ENCODE measurements at places on chromosomes 4 and X.
A peak's percentile ranks its signal among the peaks of the same experiment; 100 is the strongest.

GRCh38 chrX:8743126-8743732, 11.3 kb upstream of the ANOS1 start:
- DNase-seq = peak; percentile 41

DNA sequence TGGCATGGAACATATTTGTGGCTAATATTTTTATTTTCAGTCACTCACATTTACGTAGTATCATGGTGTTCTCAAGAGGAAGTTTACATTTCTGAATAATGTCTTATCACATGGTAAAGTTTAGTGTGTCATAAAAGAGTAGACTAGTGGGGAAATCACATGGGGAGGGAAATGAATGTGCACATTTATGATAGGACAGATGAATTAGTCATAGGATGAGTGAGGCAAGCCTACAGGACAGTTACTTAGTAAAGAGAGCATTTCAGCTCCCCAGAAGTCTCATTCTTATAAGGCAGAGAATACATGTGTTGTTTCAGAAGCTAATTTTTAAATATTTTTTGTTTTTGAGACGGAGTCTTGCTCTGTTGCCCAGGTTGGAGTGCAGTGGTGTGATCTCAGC, 6.2 kb downstream of the GK start:
- DNase-seq = no peak

DNA sequence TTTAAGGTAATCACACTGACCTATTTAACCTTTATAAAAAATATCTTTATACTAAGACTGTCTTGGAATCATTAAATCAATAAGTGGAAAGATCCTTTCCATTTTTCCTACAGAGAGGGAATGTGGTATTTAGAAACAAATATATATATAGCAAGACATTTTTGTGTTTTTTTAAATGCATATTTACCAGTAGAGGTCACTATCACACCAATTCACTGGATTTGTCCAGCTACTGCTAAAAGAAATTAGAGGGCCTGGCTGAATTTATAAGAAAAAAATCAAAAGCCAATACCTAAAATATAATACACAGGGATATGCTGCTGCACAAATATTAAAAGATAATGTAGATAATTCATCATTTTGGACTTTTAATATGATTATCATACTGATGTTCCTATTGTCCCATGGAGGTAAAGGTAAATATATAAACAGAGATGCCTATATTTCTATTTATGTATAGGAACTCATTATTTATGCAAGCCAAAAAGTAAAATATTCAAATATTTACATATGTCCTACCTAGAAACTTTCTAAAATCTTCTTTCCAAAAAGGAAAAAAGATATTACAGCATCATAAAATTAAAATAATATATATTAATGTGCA, 69.5 kb downstream of the PDE5A start:
- DNase-seq = peak; percentile 45

DNA sequence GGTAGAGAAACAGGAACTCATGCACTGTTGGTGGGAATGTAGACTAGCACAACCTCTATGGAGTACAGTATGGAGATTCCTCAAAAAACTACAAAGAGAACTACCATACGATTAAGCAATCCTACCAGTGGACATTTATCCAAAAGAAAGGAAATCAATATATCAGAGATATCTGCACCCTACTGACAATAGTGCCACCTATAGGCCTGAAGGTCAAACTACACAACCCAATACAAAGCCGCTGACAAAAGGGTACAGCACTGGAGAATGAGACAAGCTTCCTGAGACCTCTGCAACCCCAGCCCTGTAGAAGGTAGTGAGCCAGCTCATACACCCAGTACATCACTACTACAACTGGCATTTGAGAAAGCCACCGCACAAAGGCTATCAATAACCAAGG, 67.1 kb downstream of the CBR4 start:
- no peak for DNase-seq

DNA sequence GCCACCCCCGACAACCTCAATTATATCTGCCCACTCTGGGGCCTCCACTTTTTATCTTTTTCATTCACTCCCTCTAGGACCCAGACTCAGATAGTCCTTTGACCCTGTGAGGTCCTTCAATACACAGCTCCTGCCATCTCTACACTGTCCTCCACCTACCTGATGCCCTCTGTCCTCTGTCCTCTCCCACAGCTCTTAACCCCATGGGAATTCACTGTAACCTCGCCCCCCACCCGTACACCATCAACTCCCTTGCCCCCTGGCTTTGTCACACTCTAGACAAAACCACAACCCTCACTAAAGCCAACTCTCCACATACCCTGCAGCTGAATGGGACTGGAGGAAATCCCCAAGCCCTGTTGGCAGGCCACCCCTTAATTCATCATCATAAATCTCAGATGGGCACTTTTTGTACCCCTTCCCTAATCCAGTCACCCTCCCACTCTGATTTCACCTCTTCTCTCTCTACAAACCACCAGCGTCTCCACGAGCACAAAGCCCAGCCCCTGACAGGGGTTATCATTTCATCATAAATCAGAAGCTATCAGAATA, 52.3 kb upstream of the ENPP6 start:
- DNase-seq = no peak

DNA sequence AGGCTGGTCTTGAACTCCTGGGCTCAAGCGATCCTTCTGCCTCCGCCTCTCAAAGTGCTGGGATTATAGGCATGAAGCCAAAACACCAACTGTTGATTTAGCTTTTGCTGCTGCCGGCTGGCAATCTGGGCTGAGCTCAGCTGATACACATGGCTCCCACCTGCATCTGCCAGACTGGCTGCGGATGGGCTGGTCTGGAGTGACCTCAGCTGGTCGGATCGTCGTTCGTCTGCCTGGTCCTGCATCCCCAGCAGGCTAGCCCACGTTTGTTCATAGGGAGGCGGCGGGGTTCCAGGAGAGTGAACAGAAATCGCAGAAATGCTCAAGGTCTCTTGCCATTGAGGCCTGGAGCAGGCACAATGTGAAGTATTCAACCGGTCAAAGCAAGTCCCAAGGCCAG, 74.4 kb upstream of the DDX3X start:
- DNase-seq = peak; percentile 43

- DNase-seq = no peak
Observed at GRCh38 chr4:24842356-24842755, 47.0 kb downstream of the SOD3 start.

GRCh38 chrX:126509923-126510322, 42.7 kb downstream of the DCAF12L1 start:
- DNase-seq = no peak

DNA sequence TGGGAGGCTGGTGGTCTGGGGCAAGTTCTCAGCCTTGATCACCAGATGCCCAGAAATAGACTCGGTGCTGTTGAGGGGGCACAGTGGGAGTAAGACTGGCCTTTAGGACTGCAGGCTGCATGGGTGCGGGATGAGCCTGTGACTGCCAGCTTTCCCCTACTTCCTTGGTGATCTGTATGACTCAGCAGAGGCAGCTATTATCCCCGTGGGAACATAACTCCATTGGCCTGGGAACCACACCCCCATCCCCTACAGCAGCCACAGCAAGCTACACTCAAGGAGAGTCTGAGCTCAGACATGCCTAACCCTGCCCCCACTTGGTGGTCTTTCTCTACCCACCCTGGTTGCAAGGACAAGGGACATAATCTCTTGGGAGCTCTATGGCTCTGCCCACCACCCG, 20.6 kb downstream of the CLIC2 start:
- DNase-seq = no peak

DNA sequence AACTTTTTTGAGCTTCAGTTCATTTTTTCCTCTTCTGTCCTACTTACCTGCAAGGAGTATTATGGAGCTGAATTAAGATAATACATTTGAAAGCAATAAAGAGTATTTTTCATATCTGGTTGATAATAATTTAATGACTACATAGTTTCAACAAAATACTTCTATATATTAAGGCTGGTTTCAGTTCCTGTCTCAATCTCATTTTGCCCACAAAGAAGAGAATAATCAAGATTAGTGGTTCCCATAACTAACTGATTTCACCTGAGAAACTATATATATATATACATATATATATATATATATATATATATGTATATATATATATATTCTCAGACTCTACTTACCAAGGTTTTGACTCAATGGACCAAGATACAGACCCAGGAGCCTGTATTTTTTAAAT, 87.7 kb upstream of the ATOH1 start:
- no peak for DNase-seq

- no peak for DNase-seq
Observed at GRCh38 chr4:187612301-187612700, 383.3 kb upstream of the ZFP42 start.

DNA sequence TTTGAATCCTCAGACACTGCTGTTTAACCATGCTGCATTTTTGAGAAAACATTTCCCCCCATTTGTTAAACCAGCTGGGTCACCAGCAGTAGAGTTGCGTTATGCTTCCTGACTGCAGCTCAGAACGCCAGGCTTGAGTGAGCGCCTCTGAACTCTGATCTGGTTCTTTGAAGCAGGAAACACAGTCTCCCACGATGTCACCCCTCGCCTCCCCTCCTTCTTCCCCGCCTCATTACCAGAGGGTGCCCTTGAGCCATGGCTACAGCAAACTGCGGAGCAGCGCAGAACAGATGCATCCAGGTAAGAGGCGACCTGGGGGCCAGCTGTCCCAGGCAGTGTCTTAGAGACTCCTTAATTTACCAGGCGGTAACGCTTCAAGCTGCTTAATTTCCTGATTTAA, 78.4 kb downstream of the REPS2 start:
- peak; percentile 36 for DNase-seq

DNA sequence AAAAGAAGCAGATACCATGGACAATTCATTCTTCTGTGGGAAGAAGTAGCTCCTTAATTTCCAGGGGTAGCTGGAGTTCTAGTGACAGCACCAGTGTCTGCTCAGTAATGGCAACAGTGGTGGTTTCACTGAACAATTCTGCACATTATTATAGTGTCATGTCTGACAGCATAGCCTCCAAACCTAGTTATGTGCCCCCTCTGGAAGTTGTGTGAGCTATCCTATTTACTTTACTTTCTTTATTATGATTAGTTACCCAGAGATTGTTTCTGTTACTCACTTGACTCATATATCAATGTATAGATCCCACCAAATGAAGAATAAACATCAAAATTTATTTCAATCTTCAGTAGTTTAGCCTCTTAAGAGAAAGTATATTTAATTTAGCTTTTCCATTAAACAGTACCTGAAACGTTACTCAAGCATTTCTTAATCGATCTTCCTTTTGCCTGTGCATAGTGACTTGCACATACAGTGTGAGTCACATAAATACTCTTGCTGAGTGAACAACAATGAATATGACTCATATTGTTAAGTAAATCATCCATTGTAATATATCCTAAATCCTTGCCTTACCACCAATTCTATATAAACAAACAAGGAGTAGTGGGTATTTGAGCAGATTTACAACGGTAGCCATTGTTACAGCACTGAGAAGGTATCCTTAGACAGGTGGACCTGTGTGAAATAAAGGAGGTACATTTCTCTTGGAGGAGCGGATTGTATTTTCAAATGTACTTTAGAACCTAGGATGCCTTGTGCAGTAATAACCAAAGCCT, 534.7 kb downstream of the ANKRD50 start:
- DNase-seq = no peak

GRCh38 chrX:106959901-106960300, 39.7 kb downstream of the CLDN2 start:
- no peak for DNase-seq

GRCh38 chrX:31170792-31171191, 99.0 kb upstream of the FTHL17 start:
- no peak for DNase-seq

- no peak for DNase-seq
Observed at GRCh38 chr4:11847167-11847566, 418.5 kb upstream of the HS3ST1 start.

DNA sequence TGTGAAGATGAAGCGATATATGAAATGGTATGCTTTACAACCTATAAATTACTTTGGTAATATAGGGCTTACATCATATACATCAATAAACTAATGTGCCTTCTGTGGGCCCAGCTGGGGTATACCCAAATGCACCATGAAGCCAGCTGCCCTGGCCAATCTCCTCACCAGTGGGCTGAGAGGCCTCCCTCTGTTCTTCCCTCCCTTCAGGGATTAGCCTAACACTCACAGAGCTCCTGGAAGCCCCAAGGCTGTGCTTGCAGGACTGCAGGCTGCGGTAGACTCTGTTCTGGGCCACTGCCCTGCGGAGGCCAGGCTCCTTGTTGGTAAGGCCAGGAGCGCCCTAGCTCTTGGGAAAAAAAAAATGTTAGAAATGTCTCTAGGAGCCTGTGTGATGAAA, 33.9 kb downstream of the PAGE1 start:
- no peak for DNase-seq

- DNase-seq = no peak
Observed at GRCh38 chr4:15864651-15865566, 73.6 kb downstream of the FGFBP1 start.

DNA sequence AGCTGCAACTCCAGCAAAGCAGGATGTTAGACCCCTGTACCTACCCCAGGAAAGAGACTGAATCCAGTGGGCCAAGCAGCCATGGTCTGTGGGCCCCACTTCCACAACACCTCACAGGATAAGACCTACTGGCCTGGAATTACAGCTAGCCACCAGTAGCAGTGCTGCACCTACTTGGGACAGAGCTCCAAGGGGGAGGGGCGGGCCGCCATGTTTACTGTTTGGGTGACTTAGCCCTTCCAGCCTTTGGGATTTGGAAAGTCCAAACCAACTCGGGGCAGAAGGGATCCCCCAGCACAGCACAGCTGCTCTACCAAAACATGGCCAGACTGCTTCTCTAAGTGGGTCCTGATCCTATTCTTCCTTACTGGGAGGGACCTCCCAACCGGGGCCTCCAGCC, 9.1 kb upstream of the TMSB15B start:
- no peak for DNase-seq

DNA sequence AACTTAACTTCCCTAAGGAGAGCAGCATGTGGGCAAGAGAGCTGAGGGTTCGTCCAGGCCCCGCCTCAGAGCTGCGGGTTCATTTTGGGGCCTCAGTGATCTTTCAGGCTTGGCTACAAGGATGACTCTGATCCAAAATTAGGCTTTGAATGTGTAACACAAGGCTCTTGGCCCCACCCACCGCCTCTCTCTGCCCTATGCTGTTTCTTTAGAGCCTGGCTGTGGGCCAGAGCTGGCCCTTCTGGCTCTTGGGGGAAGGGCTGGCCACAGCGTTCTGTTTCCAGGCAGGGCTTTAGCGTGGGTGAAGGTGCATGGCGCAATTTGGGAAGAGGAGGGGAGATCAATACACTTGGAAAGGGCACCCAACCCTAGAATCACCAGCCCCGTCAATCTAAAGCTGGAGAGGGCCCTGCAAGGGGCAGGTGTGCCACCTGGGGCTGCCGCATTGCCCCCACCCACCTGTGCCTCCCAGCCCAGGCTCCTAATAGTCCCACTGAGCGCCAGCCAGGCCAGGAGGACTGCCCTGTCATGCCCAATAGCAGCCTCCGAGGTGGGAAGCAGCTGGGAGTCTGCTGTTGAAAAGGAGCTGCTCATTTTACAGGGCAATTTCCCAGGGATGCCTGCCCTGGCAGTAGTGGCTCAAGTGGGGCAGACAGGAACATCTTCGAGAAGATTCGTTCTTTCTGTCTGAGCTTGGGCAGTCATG, 84.5 kb upstream of the MAML3 start:
- peak; percentile 82 for DNase-seq

- no peak for DNase-seq
Observed at GRCh38 chr4:76585272-76585671, 150.2 kb downstream of the SHROOM3 start.

Measured in SK-N-SH (cell line).